Osteocyte (in vitro differentiated cells): ENCODE measurements at places on chromosomes 13 and 19. TPM values are rescaled to one million over a fixed set of nuclear protein-coding genes. Genes with fewer than 3 reads are reported as not detected.

DNA sequence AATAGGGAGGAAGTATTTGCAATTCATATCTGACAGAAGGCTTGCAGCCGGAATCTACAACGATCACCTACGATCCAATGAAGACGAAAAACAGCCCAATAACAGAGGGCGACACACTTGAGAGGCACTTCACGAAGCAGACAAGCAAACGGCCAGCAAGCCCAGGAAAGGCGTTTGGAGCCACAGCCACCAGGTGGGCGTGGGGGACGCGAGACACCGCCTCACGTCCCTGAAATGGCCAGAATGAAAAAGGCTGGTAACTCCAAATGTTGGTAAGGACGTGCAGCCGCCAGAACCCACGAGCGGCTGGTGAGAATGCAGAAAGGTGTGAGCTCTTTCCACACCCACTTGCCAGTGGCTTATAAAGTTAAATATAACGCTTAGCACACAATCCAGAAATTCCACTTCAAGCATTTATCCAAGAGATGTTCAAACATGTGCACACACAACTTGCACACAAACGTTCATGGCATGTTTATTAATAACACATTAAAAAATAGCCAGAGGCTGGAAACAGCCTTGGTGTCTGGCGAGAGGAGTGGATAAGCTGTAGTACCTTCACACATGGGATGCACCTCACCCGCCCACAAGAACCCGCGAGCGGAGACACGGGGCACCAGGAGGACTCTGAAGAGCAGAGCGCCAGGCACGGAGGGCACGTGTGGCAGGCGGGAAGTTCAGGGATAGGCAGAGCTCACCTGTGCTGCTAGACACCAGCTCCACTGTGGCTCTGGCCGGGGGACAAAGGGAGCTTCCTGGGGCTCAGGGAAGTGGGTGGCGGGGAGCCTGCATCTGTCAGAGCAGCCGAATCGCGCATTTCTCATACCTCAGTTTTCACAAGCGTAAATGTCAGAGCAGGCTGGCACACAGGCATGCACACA lies 89.3 kb downstream of the SPACA7 start:
- DNase-seq = no peak

GRCh38 chr19:42111811-42112210 lies 20.4 kb downstream of the POU2F2 start:
- DNase-seq = no peak

GRCh38 chr13:72104656-72105180 lies 237.7 kb upstream of the DACH1 start:
- no peak for DNase-seq

Gene MCOLN1
- 33.3 and 39.2 TPM in 2 replicates for total RNA-seq

Gene CGB8
- not detected in 2 replicates for total RNA-seq

Gene SLC10A2
- total RNA-seq = not detected in 2 replicates

Gene CYP4F2
- not detected in 2 replicates for total RNA-seq

DNA sequence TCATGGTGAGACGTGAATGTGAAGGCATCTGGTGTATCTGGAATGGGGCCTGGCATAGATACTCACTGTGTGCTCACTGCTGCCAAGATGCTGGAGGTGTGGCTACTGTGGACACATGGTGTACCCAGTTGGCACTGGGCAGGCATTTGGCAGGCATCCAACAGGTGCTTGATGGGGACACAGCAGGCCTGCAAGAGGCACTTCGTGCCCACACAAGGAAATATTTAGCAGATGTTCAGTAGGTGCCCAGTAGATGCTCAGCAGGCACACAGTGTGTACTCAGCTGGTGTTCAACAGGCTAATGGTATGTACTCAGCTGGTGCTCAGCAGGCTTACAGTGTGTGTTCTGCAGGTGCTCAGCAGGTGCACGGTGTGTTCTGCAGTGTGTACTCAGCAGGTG lies 14.2 kb downstream of the CRTC1 start:
- DNase-seq = no peak

GRCh38 chr13:21232196-21232595 lies 55.7 kb downstream of the MRPL57 start:
- no peak for DNase-seq

DNA sequence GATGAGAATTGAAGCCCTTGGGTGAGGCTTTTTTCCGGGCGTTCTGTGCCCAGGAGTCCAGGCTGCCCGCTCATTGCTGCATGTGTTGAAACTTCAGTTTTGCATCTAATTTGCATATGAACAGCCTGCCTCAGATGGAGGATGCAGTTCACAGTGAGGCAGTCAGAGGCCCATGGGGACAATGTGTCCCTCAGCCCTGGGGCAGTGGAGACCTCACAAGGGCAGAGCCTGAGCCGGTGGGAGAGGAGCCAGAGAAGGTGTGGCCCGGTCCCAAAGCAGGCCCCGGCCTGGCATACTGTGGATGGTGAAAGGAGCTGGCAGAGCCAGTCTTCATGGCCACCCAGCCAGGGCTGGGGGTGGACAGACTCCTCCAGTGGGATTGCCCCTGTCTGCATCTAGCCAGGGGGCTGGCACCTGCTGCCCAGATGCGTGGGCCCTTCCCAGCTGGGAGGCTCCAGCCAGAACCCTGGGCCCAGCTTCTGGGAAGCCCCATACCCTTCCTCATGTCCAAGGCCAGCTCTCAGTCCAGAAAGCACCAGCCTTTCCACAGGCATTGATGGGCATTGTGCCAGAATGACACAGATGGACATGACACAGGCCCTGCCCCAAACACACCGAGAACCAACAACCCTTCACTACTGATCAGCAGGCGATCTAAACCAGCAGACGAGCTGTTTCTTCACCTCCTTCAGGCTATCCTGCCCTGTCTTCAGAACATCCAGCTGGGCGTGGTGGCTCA lies 32.9 kb upstream of the KCTD15 start:
- DNase-seq = no peak

DNA sequence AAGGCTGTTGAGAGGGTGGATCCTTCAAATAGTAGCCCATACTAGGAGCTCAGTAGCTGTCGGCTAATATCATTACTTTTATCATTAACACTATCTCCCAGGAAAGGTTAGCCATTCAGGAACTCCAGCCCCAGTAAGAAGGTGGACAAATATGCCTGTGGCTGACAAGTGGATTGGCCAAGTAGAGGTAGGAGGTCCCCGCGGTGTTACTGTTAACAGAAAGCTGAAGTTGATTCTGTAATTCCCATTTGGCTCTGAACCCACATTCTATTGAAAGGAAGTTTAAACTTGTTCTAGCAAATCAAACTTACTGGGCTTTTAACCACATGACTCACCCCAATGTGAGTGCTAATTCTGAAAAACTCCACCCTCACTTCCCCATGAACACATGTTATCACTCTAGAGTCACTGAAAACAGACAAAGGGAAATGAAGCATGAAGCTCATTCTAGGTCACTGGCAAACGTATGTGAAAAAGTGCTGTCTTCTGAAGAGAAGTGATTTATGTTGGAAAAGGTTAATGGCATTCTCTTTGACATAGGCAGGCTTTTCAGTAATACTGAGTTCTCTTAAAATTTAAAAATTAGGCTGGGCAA lies 273.5 kb downstream of the FGF14 start:
- no peak for DNase-seq

Gene HSPBP1
- 29.8 and 33.2 TPM in 2 replicates for total RNA-seq

GRCh38 chr13:114177245-114178010 lies 1.6 kb upstream of the CFAP97D2 start:
- peak; percentile 75 for DNase-seq

- no peak for DNase-seq
Measured at GRCh38 chr19:49331616-49332055, 3.6 kb upstream of the CD37 start.

DNA sequence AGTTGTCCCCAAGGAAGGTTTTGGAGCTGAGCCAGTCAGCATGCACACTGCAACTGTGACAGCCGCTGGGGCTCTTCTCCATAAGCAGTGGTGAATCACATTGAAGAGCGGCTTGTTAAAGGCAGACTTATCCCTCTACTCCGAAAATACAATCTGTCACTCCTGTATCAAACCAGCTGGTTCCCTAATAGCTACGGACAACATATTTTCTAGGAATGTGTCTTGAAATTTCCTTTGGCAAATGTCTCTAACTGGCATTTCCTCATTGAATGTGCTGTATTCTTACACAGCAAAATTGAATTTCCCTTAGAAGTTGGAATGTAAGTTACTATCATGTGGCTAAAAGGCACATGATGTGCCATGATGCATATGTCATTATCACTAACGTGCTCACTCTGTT lies 104.0 kb upstream of the GPR12 start:
- DNase-seq = no peak

GRCh38 chr13:27830010-27830409 lies 37.7 kb downstream of the GSX1 start:
- peak; percentile 88 for DNase-seq

- no peak for DNase-seq
Measured at GRCh38 chr19:45766869-45767346, 2.1 kb downstream of the SIX5 start.

- no peak for DNase-seq
Measured at GRCh38 chr19:35868823-35869326, 501 bp downstream of the APLP1 start.

DNA sequence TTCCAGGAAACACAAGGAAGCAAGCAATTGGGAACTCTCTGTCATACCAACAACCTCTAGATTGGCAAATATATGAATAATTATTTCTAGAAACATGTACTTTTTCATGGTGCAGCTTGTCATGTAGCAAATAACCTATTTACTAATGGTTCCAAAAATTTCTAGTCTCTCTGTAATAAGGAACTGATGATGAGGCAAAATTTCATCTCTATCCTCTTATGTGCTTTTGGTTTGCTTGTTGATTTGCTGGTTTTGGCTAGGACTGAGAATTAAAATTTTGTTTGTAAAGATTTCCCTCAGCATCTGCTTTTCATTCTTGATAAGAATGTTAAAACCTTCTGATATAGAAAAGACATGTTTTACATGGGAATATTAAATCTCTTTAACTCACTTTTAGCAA lies 123.2 kb upstream of the UFM1 start:
- DNase-seq = no peak

Gene CGB2
- not detected in 2 replicates for total RNA-seq

Gene ZNF616
- total RNA-seq = 15.0 and 16.5 TPM in 2 replicates

Gene S1PR5
- total RNA-seq = 0.83 and 1.8 TPM in 2 replicates

DNA sequence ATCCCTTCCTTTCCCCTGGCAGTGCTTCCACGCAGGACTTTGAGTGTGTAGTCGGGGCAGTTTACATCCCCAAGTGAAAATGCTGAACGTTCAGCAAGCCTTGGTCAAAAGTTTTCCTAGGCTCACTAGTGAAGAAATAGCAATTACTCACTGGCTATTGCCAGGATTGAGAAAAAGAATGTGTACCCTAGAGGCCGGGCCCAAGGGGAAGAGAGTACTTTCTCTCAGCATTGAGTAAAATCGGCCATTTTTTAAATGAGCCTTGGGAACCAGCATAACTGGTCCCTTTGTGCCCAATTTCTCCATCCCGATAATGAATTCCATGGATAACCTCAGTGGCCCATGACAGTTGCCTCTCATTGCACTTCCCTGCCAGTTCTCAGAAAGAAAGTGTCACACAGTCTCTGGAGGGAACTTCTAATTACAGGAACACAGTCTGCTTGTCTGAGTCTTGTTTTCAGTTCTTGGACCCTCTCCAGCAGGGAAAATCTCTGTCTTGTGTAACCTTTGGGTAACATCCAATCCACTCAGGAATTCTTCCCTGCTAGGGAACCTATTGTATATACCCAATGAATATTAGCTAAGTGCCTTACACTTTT lies 7.3 kb upstream of the OR7D2 start:
- no peak for DNase-seq

Gene MAP3K10
- total RNA-seq = 23.6 and 24.2 TPM in 2 replicates

Gene RFPL4AL1
- total RNA-seq = not detected in 2 replicates

DNA sequence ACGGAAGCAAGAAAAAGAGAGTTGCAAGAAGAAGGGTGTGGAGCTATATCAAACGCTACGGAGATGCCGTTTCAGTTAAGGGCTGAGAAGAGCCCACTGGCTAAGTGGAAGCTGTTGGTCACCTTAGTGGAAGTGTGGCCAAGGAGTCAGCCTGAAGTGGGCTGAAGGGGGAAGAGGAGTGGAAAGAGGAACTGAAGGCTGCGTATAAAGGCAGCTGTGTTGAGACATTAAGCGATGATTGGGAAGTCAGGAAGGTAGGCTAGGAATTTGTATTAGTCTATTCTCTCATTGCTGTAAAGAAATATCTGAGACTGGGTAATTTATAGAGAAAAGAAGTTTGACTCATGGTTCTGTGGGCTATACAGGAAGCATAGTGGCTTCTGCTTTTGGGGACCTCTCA lies 14.1 kb upstream of the FRY start:
- DNase-seq = no peak

GRCh38 chr19:42129399-42130253 lies 2.6 kb downstream of the POU2F2 start:
- no peak for DNase-seq

Gene ERICH6B
- not detected in 2 replicates for total RNA-seq

- DNase-seq = no peak
Measured at GRCh38 chr19:28185646-28186045, 1027.3 kb downstream of the UQCRFS1 start.

DNA sequence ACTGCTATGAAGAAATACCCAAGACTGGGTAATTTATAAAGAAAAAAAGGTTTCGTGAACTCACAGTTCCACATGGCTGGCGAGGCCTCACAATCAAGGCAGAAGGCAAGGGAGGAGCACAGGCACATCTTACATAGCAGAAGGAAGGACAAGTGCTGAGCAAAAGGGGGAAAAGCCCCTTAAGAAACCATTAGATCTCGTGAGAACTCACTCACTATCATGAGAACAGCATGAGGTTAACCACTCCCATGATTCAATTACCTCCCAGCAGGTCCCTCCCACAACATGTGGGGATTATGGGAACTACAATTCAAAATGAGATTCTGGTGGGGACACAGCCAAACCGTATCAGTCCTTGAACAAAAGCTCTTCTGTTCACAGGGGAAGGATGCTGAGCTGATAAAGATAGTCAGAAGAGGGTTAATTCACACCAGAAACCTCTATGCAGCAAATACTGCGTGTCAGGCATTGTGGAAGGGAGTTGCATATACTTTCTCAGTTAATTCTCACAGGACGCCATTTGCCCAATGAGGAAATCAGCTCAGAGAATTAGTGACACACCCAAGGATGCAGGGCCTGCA lies 246.2 kb downstream of the FOXO1 start:
- DNase-seq = no peak

Gene ZNF814
- 17.2 and 18.0 TPM in 2 replicates for total RNA-seq

- no peak for DNase-seq
Measured at GRCh38 chr13:106182404-106182803, 353.1 kb downstream of the EFNB2 start.

GRCh38 chr19:6287269-6287885 lies 7.6 kb upstream of the MLLT1 start:
- DNase-seq = no peak

Gene KIR2DL4
- total RNA-seq = not detected in 2 replicates

- DNase-seq = no peak
Measured at GRCh38 chr13:114194853-114195252, 15.8 kb downstream of the CFAP97D2 start.

DNA sequence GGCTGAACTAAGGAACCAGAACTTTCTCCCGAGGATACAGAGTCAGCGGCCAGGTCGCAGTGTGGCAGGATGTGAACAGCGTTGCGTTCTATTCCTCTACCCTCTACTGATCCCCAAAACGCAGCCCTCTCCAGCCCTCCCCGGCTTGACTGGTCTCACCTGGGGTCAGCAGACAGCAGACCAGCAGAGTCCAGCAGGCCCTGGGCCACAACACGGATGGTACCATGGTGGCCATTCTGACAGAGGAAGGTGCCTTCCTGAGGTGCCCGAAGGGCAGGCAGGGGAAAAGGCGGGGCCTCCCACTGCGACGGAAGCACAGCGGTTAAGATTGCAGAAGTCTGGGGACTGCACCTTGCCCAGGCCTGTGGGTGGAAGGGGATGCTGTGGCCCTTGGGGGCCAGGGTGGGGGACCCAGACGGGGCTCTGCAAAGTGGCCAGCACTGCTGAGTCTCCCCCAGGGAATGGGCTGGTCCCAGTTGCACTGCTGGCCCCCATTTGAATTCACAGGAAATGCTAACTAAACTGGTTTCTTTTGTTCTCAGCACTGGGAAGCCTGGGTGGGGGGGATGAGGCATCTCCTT lies at the start of gene ICAM3:
Gene ICAM3 (minus strand): TSS at position 245 of the 581 bp plus-strand sequence. CDS start 10 bp downstream, at position 235.
- DNase-seq = no peak

Gene THSD8
- 8.2 and 8.4 TPM in 2 replicates for total RNA-seq

Gene TTYH1
- total RNA-seq = not detected in 2 replicates
